Cortex of kidney (tissue), 1 donor: ENCODE measurements at places on chromosomes 2 and 18.

- no peak for DNase-seq
These were observed 25.1 kb downstream of the DNPEP start for GRCh38 chr2:219362524-219363164.

DNA sequence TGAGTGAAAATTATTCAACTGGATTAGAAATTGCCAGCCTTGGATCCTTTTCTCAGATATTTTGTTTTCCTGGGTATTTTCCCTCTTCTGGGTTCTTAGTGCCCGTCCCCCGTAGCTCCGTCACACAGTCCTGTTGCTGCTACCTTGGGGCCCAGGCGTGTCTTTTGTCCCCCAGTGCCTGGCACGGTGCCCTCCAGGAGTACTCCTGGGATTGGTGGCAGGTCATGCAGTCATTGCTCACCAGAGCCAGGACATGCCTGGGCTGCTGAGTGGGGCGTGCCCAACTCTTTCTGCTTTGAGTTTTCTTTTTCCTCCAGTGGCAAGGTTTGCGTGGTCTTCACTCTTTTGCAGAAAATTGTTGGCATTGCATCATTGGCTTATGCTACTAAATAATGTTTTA lies 275.2 kb downstream of the AGAP1 start:
- no peak for DNase-seq

GRCh38 chr2:127185705-127186104 lies 34.4 kb downstream of the CYP27C1 start:
- no peak for DNase-seq

- no peak for DNase-seq
These were observed 314.0 kb upstream of the ID2 start for GRCh38 chr2:8367833-8368232.

- DNase-seq, result no peak
These were observed 810.3 kb upstream of the SALL3 start for GRCh38 chr18:78169174-78169864.

GRCh38 chr18:3454365-3455089 lies 4.6 kb downstream of the TGIF1 start:
- DNase-seq, result no peak

DNA sequence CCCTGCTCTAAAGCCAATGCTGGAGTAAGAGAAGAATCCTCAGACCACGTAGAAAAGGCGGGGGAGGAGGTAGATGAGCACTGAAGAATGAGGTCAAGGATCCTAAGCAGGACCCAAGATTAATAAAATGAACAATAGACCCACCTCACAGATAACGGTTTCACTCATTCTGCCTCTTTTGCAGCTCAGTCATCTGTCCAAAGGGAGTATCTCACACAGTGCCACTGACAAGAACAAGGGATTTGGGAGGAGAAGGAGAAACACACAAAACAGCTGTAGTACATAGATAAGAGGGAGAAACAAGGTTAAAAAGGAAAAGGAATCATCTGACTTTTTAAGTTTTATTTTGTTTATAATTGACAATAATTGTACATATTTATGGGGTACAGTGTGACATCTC lies 30.9 kb upstream of the SULT1C4 start:
- no peak for DNase-seq

DNA sequence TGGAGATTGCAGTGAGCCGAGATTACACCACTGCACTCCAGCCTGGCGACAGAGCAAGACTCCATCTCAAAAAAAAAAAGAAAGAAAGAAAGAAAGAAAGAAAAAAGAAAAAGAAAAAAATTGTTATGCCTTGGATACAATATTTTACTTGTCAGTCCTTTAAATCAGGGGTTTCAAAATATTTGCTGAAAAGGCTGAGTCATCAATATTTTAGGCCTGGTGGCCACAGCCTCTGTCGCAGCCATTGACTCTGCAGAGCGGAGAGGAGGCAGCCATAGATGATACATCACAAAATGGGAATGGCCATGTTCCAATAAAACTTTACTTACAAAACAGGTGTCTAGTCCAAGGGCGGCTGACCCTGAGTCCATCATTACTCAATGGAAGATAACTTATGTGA lies 314.8 kb upstream of the SALL3 start:
- no peak for DNase-seq

DNA sequence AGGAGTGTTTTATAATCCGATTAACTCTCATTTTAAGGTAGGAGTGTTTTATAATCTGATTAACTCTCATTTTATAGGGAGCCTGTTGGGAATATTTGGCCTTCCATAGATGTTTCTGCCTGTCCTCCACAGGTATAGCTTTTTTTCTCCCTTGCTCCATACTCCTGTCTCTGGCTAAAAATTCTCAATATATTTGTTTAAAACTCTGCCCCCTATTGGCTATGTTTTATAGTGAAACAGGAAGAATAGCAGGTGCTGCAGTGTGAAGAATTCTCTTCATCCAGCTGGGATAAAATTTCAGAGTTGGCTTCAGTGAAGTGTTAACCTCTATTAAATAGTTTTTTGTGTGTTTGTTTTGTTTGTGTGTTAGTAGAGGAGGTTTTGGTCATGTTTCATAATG lies 1046.0 kb upstream of the TMEFF2 start:
- no peak for DNase-seq

DNA sequence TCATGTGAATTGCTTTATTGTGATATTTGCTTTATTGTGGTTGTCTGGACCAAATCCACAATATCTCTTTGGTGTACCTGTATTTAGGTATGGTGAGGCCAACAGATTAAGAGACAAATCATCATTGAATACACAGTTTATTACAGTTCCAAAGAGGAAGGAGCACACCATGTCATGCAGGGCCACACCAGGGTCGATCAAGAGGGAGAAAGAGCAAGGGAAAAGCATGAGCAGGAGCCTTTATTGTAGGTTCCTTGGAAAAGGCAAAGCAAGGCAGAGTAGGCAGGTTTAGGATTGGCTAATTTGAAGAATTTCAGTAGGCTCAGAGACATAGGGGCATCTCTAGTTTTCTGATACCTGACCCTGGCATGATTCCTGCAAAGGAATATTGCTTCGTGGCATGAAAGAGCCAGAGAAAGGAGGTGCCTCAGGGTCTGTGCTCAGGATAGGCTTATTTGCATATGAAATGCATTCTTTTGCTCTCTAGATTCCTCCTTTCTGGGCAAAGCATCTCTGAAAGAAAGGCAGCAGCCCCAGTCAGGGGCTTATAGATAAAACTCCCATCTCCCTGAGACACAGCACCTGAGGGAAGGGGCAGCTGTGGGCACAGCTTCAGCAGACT lies 214.2 kb upstream of the ERBB4 start:
- DNase-seq, result no peak

DNA sequence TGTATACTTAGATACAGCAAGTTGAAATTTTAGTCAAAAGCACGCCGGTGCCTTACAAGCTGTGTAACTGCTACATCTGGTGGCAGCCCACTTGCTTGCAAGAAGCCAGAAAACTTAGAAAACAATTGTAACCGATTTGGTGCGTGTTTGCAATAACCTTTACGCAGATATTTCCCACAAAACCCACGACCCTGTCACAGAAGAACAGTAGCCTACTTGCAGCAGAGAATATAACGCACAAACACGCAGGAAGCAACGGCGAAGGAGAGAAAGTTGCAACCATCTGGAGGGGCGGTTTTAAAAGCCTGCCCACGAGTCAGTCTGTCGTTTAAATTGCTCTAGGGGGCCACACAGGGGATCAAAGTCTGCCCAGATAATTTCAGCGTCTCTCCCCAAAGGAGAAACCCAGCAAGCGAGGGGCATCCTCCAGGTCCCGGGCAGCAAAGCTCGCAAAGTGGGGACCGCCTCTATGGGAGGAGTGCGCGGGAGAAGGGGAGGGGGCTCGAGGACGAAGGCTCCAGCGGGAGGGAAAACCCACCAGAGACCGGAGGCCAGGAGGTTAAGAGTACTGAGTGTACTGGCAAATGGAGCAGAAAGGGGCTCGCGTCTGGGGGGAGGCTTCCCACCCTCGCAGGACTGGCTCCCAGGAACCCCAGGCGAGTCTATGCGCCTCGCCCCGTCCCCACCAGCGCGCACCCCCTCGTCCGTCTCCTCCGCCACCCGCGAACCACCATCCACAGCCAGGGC lies 1.1 kb downstream of the TLK1 start:
- no peak for DNase-seq

- no peak for DNase-seq
These were observed 3.5 kb upstream of the FHOD3 start for GRCh38 chr18:36294031-36294430.

GRCh38 chr2:183207110-183207509 lies 82.9 kb downstream of the NUP35 start:
- no peak for DNase-seq

- no peak for DNase-seq
These were observed 88.0 kb downstream of the SMAD7 start for GRCh38 chr18:48862678-48863270.

- DNase-seq, result no peak
These were observed 85.2 kb upstream of the HNMT start for GRCh38 chr2:137879121-137879520.

GRCh38 chr2:177141866-177142265 lies 70.7 kb upstream of the HNRNPA3 start:
- DNase-seq, result no peak

DNA sequence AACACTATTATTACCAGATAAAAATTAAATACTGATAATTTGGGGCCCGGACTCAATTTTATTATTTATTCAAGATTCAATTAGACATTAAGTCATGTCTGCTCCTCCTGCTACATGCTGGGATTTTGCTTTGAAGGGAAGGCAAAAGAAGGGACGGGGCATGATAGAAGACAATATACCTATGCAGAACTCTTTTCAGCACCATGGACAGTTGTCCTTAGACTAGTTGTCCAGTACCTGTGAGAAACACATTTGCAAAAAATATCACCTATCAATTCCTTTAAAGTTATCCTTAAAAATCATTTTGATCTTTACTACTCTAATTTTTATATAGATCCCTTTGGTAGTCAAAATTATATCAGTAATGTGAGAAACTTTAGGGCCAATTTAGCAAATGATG lies 100.2 kb upstream of the SULT1C3 start:
- DNase-seq, result no peak

DNA sequence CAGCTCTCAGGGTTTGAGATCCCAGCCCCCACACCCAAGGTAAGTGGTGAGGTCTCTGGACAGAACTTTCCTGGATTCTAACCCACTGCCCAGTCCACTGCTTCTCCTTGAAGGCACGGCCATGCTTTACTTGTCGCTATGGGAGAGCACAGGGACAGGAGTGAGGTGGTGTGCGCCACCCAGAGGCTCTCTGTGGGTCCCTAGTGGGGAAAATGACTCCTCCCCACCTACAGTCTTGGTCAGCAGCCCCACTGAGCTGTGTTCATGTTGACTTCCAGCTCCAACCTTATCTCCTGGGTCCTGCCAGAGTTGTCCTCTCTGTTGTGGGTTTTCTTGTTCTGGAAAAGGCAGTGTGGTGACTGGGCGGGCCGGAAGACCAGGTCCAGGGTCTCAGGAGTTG lies 11.1 kb downstream of the TET3 start:
- DNase-seq, result no peak

DNA sequence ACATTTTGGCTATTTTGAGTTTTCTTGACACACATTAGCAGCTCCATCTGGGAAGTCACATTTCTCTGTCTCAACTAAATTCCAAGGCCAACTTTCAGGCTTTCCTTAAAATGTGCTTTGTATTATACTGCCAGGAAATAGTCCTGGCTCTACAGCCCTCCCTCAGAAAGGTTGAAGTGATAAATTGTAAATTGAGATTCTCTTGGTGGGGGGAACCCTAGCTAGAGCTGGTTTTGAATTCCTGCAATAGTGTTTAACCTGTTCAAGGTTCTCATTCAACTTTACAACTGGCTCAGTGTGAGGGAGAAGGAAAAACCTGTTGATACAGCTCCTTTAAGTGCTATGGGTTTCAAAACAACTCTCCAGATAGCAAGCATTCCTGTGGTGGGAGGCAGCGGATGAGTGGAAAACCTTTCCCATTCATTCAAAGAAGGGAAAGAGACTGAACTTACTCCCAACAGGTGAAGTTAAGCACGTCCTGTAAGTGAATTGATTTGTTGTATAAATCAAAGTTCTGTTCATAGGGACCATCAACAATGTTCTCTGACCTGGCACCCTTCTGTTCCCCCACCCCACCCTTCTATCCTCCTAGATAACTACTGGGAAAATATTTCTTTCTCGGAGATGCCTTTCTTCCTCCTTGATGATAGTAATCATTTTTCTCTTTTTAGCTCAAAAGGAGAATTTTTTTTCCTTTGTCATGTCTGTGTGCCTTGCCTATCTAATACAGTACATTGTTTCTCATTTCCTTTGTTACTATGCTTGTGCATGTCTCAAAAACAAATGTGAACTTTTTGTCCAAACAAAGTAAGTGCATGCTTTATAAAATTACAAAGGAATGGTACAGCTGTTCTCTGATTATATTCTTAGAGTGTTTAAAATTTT lies 44.2 kb upstream of the SLC39A10 start:
- no peak for DNase-seq

GRCh38 chr2:237457388-237457941 lies 29.6 kb upstream of the MLPH start:
- no peak for DNase-seq

GRCh38 chr2:235063471-235063961 lies 111.7 kb downstream of the SH3BP4 start:
- DNase-seq, result no peak

GRCh38 chr2:142824756-142825155 lies 52.7 kb upstream of the KYNU start:
- no peak for DNase-seq

DNA sequence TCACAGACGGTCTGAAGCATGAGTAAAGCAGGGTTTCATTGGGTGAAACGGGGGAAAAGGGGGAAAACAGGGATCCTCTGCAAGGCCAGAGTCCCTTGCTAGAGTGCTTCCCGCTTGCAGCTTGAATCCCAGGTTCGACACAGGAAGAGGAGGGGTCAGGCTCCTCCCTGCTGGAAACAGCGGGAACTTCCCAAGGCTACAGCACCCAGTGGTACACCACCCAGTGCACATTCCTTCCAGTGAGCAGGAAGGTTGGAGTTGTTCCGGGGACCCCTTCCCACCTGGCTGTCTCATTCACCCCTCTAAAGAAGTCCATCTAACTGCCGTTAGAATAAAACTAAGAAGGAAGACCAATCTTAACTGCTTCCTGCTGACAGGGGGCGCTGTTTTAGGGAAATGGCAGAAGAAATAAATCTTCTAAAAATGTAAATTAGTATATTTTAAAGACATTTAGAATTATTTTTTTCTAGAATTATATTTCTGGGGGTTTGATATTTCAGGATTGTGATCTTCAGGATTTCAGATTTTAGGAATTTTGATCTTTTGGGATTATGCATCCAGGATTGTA lies 230.9 kb downstream of the RBM43 start:
- no peak for DNase-seq

DNA sequence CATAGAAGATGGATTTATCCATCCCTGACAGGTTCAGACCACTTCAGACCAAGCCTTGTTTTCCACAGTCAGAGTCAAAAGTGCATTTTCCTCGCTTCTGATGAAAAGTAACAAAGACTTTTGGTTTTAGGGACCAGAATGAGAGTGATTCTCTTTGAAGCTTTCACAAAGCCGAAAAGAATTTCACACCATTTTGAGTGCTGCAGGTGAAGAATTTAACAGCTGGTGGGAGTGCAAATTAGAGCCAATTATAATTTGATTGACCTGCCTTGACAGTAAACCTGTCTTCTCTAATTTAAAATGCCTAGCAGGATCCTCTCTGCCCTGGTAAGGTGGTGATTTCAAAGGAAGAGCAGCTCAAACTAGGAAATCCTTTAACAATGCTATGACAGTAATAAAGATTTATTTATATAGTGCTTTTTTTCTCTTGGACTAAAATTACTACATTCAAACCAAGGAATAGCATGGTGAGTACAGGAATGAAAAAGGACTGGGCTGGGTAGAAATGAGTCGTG lies 241.6 kb downstream of the HRH4 start:
- no peak for DNase-seq

- no peak for DNase-seq
These were observed 391.7 kb downstream of the PTPRM start for GRCh38 chr18:7958897-7959146.

GRCh38 chr2:61433606-61434005 lies 37.3 kb downstream of the USP34 start:
- DNase-seq, result no peak

- DNase-seq, result no peak
These were observed 5.4 kb upstream of the TDRD15 start for GRCh38 chr2:21118302-21118920.
